ENCODE measurements at places on chromosomes 3 and 15.
A peak's percentile ranks its signal among the peaks of the same experiment; 100 is the strongest.

GRCh38 chr3:59680919-59681318, 631.1 kb upstream of the CFAP20DC start:
- DNase-seq, result no peak

DNA sequence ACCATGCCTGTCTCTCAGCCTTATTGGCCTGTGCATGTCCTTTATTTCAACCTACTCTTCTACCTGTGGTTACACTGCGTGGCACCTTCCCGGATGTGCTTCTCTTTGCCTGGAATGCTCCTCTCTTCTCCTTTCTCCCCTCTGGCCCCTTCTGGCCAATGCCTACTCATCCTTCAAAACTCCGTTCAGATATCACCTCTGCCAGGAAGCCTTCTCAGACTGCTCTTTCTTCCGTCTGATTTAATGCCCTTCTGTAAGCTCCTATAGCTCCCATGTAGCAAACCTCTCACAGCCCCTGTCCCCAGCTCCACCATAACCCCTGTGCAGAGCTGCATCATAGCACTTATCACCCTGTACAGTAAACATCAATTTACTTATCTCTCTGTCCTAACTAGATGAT, 13.2 kb downstream of the KLHL6 start:
- DNase-seq, result no peak

GRCh38 chr15:96768435-96768789, 437.9 kb downstream of the NR2F2 start:
- DNase-seq, result no peak

DNA sequence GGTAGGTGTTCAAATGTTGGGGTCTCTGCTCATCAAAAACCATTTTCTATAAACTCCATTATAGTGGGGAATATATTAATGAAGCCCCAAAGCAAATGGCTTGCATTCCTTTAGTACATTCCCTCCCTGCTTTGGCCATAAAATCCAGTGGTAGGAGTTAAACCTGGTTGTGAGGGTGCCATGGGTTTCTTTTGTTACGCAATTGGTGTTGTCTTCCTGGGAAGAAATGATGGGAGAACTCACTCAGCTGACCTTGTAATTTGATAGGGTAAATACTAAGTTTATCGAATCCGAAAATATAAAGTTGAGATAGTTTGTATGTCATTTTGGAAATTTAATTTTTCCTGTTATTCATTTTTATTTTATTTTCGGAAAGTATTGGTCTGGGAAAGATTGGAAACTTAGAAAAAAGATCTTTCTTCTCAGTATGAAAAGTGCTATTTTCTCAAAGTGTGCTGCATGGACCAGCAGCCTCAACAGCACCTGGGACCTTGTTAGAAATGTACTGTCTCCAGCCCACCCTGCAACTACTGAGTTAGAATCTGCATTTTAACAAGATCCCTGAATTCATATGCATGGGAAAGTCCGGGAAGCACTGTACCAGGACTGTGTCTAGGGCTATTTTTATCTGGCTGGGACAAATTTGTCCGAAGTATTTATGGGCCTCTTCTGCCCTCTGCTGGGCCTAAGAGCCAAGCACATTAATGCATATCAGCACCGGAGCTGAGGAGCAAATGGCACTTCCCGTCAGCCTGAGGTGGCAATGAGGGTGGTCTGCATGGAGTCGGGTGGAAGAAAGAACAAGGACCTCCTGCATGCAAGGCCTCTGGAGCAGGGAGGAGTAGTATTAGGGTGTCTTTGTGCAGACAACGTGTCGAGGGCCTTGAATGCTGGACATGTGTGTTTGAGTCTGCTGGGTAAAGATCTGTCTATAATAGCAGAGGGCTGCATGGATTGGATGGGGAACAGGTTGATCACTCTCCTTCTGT, 54.7 kb downstream of the FAM81A start:
- DNase-seq, result peak; percentile 80

DNA sequence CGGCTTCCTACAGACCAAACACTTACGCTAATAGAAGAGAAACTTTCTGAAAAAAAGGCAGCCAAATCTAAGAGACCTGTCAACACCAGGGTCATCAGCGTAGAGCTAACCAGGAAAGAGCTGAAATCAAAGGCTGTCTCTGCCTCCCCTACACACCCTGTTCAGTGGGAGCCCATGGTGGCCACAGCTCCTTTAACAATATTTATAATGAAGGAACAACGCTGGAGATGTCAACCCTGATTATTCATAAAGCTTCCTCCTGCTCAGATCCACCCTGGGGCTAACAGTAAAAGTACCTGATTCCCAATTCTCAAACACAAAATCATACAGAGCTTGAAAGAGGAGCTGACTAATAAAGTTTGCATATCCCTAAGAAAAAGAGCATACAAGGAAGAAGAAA, 133.7 kb downstream of the ANXA2 start:
- DNase-seq, result no peak

- DNase-seq, result no peak
Measured at GRCh38 chr3:1942781-1943180, 155.9 kb upstream of the CNTN4 start.

DNA sequence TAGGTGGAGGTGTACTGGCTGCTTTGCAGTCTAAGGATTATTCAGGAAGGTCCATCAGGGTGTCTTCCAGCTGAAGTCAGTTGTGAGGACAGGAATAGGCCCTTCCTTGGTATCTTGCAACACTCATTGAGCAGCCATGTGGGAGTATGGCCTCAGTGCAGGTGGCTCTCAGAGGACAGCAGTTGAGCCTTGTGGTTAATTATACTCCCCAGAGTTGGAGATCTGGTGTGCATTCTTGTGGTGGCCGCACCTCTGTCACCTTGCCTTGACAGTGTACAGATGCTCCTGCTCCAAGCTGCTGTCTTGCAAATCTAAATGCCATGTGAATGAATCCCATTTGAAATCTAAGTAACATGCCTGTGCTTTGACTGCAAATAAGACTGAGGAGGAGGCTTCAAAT, 339.9 kb upstream of the BCHE start:
- DNase-seq, result no peak

GRCh38 chr3:30659270-30660130, 53.1 kb downstream of the TGFBR2 start:
- DNase-seq, result no peak

DNA sequence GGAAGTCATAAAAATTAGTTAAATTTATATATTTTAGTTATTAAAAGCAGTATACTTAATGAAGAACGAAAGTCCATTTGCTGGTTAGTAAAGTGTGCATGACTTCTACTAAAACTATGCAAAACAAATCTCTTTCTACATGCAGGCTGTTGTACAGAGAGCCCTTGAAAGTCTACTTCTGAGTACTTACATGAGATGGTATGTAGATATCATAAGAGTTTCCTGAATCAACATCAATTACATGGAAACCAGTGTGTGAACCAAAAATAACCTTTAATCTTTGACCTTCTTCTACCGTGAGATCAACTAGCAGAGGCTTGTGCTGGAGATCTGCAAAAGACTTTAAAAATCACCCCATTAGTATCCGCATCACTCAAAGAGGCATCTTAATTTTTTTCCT, 42.1 kb upstream of the SLC2A2 start:
- DNase-seq, result no peak

DNA sequence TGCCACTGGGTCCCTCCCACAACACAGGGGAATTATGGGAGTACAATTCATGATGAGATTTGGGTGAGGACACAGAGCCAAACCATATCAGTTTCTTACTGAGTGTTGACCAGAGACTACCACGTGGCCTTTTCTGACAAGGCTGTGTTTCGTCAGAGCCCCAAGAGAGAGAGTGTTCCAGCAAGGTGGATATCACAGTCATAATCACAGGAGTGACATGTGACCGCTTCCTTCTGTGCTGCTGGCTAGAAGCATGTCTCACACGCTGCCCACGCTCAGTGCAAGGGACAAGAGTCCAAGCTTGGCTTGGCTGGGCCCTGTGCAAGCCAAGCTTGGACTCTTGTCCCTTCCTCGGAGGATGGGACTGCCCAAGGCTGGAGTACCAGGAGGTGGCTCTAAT, 103.2 kb downstream of the GABRG3 start:
- DNase-seq, result no peak

DNA sequence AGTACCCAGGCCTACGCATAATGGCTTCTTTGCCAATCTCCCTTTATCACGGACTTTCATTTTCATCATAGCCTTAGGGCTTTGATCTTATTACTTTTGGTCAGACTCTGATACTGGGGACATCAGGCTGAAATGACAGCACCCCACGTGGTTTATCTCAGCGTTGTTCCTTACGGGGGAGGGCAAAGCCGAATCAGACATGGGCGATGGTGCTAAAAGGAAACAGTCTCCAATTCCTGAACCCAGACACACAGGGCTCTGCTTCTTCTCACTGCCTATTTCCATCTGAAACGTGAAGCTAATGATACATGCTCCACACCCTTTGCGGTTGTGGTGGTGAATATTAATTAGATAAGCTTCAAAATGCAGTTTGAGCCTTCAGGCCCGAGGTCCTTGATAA, 59.4 kb upstream of the CD47 start:
- no peak for DNase-seq

DNA sequence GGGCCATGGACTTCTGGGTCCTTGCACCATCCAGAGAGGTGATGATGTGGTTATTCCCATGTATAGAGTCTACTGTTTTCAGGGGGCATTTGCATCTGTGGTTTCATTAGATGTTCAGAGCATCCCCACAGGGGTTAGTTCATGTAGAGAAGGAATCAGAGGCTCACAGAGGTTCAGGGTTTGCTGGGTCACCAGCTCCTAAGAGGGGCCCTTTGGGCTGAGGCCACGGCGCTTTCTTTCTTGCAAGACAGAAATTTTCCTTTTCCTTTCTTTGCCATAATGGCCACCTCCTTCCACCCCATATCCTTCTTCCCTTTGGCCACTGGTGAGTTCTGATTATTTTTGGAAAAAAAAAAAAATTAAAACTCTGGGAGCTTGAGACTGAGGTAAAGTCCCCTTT, 62.3 kb downstream of the APBA2 start:
- peak; percentile 11 for DNase-seq

DNA sequence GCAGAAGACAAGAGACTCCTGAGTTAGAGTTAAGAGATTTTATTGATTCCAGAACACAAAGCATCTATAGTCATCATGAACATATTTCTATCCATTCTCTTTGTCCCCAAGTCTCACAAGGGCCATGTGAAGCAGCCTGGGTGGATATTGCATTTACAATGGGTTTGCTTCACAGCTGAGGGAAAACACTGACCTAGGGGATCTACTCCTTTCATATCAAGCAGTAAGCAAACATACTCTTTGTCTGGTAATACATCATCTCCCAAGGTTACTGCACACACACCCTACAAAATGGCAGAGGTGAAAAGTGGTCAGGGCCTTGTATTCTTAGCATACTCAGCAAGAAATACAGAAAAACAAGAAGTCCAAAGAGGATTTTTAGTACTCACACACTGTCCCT, 267.7 kb upstream of the BCHE start:
- DNase-seq, result no peak

GRCh38 chr3:102529452-102529851, 94.6 kb downstream of the ZPLD1 start:
- DNase-seq, result no peak

DNA sequence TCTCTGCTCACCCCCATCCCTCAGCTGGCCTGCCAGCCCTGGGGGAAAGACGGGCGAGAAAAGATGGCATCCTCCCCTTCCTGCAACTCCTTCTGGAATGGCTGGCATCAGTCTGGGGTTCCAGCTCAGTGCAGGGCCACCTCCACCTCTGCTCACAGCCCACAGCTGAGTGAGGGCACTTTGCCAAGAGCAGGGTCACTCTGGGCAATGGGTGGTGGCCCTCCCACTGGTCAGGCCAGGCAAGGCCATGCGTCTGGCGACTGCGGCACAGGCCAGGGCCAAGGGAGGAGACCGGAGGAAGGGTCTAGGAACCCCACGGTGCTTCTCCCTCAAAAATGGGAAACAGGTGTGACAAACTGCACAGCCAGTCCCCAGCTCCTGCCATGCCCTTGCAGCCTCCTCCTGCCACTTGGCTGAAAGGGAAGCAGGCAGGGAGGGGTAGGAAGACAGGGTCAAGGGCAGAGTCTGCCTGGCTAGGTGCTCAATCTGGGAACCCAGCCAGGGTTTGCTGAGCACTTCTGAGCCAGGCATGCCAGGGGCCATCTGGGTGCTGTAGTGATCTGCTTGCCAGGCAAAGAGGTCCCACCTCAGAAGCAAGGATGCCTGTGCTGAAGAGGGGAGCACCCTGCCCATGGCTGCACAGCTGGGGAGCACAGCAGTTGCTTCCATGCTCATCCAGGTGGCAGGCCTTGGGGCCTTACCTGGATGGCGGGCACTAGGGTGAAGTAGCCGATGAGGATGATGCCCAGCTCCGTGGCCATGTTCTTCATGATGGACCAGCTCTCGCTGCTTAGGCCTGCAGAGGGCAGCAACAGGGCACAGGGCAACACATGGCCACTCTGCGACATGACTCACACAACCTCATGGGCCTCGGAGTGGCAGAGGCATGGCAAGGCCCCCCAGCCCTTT, 41.2 kb downstream of the PTPN23 start:
- no peak for DNase-seq

DNA sequence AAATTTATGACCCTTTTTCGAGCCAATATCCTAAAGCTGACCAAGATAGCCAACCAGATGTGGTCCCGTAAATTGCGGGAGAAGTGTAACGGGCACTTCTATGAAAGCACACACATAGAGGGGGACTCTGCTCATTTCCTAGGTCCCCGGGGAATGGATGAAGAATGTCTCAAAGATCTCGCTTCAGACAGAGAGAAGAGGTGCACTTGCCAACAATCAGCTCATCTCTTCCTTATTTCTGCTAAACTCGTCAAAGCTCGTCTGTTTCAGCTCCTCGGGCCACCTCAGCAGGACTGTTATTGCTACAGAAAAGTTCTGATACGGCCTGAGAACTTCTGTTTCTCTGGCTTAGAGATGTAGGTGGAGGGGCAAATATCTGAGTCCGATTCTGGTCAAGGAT, 71.8 kb downstream of the TM2D3 start:
- DNase-seq, result no peak
